ENCODE measurements at places on chromosomes 11 and 22.

DNA sequence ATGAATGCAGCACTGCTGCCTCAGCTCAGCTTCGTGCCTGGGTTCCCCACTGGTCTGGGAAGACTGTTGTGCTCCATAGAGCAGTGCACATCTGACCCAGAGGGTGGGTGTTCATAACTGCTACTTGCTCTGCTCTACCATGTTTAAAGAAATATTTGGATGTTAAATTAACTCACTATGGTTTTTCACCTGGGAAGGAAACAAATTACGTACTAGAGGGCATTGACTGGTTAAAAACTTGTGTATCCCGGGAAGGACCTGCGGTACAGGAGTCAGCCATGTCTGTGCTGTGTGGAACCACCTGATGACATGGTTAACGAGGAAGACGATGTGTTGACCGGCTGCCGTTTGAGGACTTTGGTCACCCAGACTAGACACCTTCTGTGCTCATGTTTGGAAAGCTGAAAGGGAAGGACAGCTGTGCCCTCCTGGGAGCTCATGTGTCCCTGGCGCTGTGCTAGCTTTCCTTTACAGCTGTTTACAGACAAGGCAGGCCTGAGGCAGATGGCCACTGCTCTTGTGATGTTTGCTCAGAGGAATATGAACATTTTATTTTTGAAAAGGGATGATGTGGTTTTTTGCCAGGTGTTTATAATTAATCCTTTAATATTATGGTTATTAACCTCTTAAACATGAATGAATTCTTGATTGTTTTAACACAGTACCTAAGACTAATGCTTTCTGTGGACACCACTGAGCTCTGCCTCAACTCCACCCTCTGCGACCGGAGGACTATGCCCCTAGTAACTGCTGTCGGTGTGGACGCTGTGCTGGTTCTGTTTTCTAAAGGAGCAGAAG, 14.3 kb upstream of the AIFM3 start:
- DNase-seq: peak; percentile 64

DNA sequence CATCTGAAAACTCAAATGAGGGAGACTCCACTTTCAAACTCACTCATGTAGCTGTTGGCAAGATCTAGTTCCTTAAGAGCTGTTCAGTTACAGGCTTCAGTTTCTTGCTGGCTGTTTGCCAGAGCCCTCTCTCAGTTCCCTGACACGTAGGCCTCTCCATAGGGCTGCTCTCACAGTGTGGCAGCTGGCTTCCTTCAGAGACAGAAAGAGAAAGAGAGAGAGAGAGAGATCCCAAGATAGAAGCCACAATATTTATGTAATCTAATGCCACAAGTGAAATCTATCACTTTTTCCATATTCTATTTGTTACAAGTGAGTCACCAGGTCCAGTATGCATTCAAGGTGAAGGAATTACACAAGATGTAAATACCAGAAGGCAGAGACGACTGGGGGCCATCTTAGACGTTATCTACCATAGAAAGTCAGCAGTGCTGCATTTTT, 168.8 kb downstream of the RCN1 start:
- DNase-seq: no peak

GRCh38 chr11:31824332-31824878, 13.3 kb upstream of the PAX6 start:
- no peak for DNase-seq

- no peak for DNase-seq
These were observed at the start of gene IGLL1 for GRCh38 chr22:23579870-23580575. Gene IGLL1, minus strand, starts transcription at chr22:23580290. Its CDS starts 100 bp downstream, at chr22:23580190.

DNA sequence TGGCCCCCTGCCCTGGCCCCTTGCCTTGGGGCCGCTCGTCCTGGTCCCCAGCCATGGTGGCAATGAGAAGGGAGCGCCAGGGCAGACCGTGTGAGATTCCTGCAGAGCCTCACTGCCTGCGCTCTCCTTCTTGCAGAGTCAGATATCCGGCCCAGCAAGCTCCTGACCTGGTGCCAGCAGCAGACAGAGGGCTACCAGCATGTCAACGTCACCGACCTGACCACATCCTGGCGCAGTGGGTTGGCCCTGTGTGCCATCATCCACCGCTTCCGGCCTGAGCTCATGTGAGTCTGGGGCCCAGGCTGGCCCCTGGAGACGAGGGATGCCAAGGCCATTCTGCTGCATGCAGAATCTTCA, 114.1 kb downstream of the MICAL2 start:
- no peak for DNase-seq

Data from NCI-H146 (cell line).